ENCODE measurements at places on chromosomes 6 and 20.

- DNase-seq = no peak
These were observed 130.4 kb downstream of the SLC23A2 start for GRCh38 chr20:4870906-4871305.

GRCh38 chr6:161361529-161361928, 87.7 kb upstream of the AGPAT4 start:
- DNase-seq = no peak

DNA sequence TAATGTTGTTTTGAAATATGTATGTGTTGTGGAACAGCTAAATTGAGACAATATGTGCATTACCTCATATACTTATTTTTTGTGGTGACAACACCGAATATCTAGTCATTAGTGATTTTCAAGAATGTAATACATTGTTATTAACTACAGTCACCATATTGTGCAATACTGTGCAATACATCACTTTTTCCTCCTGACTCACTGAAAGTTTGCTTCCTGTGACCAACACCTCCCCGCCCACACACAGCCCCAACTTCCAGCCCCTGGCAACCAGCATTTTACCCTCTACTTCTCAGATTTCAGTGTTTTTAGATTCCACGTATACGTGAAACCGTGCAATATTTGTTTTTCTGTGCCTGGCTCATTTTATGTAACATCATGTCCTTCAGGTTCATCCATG, 627.9 kb downstream of the PRKN start:
- DNase-seq = no peak

DNA sequence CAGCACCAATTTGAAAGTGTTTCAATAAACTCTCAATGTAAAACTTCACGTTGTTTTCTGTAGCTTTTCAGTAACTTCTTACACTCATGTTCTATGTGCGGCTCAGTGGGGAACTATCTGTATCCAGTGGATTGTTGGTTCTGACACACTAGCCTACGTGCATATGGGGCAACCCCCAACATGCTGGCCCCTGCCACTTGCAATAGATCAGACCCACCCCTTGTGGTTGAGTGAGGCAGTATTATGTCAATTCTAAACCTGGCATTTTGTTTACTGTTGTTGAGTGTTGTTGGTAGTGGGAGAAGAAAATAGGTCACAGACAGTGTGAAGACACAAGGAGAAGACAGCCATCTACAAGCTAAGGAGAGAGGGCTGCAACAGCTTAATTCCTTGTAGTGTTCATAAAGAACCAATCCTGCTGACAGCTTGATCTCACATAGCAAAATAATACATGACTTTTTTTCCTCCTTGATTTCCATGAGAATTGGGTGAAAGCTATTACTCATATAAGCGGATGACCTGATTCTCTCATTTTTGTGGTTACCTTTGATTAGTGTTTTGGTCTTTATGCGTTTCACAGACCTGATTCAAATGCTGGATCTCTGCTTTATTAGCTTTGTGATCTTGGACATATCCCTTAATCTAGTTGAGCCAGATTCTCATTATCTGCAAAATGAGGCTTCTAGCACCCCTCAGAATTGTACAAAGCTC, 320.4 kb downstream of the LAMA2 start:
- no peak for DNase-seq

- DNase-seq = no peak
These were observed 2.9 kb downstream of the ZNF335 start for GRCh38 chr20:45968801-45969711.

- no peak for DNase-seq
These were observed 42.2 kb downstream of the NFATC2 start for GRCh38 chr20:51500311-51500710.

GRCh38 chr6:138833816-138834539, 38.1 kb downstream of the ECT2L start:
- DNase-seq = no peak

- no peak for DNase-seq
These were observed 2.4 kb upstream of the TBCC start for GRCh38 chr6:42748203-42748898.

- no peak for DNase-seq
These were observed 229.8 kb downstream of the COL12A1 start for GRCh38 chr6:74976026-74976425.

DNA sequence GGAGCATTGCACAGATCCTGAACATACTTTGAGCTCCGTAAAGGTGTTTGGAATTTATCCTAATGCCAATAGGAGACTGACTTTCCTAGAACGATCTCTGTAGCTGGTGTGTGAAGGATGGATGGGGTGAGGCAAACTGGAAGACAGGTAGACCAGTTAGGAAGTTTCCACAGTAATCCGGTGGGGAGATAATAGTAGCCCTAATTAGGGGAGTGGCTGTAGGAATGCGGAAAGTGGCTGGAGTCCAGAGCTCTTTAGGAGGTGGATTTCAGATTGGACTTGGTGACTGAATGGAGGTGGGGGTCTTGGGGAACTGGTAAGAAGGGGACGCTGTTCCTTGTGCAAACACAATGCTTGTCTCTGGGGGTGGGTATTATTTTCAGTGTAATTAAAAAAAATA, 146.3 kb downstream of the SOX4 start:
- no peak for DNase-seq

DNA sequence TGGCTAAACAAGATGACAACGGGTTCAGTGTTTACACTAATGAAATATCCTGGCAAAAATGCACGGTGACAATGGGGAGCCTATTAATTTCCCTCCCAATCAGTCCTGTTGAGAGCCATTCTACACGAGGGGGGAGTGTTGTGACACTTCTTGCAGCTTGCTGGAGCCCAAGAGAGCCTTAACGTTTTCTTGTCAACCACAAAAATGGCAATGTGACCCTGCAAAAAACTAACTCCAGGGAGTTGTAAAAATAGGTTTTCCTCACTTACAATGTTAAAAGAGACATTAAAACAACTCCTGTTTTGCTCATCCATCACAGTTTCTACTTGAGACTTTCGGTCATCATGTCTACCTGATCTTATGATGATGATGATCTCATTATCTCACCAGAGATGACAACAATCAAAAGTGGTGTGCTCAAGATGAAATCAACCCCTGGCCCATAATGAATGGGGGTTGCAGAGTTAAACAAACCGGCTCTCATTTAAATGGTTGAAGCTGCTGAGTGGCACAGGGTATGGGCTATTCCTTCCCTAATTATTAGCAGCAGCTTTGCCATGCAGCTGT, 57.9 kb downstream of the GJA10 start:
- no peak for DNase-seq

DNA sequence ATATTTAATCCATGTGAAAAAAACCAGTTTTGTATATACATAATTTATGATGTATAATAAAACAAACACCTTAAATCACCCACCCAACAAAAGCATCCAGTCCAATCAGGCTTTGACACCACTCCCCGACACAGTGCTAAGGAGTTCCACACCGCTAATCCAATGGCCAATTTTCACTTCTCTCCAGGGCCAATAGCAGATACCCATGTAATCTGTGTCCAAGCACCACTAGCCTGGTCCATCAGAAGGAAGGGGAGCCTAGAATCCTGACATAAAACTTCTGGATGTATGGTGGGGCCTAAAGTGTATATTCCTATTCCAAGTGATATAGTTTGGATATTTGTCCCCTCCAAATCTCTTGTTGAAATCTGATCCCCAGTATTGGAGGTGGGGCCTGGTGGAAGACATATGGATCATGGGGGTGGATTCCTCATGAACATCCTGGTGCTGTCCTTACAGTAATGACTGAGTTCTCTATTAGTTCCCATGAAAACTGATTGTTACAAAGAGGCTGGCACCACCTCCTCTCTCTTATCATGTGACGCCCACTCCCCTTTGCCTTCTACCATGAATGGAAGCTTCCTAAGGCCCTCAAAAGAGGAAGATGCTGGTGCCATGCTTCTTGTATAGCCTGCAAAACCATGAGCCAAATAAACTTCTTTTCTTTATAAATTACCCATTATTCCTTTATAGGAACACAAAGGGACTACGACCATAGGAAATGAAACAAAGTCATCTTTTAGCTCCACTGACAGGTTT, 20.8 kb downstream of the RALGAPA2 start:
- DNase-seq = no peak

DNA sequence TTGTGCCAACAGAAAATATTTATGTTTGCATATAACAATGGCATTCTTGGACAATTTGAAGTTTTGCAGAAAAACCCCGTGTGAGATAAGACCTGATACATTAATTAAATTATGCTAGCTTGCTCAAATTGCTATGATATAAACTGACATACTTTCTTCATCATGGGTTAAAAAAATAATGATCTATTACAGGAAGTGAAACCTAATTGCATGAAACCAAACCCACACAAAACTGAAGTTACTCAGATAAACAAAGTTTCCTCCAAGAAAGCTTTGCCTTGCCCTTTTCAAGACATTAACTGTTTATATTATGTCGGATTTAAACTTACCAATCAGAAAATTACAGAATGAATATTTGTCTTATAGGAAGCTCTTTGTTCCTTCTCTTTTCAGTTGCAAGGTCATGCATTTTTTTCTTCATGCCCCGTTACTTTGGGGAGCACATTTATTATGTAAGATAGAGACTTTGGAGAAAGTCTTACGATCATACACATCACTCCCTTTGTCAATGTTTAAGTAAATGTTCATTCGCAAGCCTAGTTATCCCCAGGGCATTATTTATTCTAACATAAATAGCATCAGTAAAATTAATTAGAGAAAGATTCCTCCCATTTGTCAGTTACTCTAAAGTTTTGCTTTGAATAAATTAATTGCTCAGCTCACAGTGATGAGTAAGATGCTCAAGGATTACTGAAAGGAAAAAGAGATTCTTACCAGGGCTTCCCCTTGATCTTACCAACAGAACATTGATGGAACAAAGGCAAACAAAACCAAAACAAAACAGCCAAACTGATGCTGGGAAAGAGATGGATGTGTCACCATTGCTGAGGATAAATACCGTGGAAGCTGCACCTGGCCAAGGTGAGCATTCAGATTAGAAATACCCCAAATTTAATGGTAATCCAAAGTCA, 14.8 kb upstream of the TMEM244 start:
- DNase-seq = no peak
